Glutamatergic neuron (in vitro differentiated cells): ENCODE measurements at places on chromosomes 3 and 15. TPM values are rescaled to one million over a fixed set of nuclear protein-coding genes. Genes with fewer than 3 reads are reported as not detected.

DNA sequence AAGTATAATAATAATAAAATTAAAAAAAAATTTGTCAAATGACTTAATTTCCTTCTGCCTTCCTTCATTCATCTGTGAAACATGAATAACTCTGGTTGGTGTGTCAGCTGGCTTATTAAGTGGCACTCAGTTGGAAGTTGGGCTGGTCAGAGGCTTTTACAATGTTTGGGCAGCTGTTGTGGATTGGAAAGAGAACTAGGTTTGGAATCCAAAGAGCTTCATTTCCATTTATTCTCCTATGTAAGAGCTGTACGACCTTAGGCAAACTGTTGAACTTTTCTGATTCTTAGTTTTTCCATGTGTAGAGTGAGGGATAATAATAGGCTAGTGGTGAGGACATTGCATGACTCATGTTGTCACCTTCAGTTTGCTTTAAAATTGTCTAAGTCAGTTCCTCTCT, 606.7 kb downstream of the PDCD6IP start:
- H3K4me3 ChIP-seq = no peak overlapping the region
- H3K27ac ChIP-seq = no peak overlapping the region

DNA sequence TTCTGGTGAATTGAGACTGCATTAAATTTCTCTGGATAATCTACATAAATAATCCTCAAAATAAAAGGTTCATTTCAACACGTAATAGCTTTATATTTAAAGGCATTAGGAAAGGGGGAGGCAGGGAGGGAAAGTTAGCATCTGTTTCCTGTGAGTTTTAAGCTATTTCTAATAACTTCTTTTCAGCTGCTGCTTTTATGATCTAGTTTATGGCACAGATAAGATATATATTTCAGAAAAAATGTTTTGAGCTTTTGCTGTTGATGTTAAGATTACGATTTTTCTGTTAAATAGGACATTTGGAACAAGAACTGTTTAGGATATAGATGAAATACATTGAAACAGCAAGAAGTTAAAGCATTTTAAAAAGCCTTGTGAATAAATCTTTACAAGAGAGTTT, 30.0 kb downstream of the UBE2E1 start:
- H3K36me3 ChIP-seq = no peaks in the 10 kb centered on the region
- no peak for DNase-seq
- no peaks in the 10 kb centered on the region for H3K27me3 ChIP-seq
- peaks cover 9% of the 10 kb centered on the region for H3K4me1 ChIP-seq
- no peak overlapping the region for H3K27ac ChIP-seq

DNA sequence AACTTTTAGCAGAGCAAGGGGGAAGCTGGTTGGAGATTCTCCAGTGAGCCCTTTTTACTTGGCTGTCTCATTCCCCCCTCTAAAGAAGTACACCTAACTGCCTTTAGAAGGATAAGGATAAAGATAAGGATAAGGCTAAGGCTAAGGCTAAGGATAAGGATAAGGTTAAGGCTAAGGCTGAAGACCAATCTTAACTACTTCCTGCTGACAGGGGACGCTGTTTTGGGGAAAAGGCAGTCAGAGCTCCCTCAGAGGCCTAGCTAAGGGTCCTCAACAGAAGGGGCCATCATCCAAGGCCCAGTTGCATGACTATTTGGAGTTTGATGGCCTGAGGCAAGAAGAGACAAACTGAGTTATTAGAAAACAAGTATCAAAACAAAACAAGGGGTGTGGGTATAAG, 94.3 kb upstream of the ARPP21 start:
- H3K27ac ChIP-seq = no peak overlapping the region
- H3K36me3 ChIP-seq = no peaks in the 10 kb centered on the region
- peaks cover 3% of the 10 kb centered on the region for H3K4me1 ChIP-seq
- H3K4me3 ChIP-seq = no peak overlapping the region
- no peaks in the 10 kb centered on the region for H3K27me3 ChIP-seq

DNA sequence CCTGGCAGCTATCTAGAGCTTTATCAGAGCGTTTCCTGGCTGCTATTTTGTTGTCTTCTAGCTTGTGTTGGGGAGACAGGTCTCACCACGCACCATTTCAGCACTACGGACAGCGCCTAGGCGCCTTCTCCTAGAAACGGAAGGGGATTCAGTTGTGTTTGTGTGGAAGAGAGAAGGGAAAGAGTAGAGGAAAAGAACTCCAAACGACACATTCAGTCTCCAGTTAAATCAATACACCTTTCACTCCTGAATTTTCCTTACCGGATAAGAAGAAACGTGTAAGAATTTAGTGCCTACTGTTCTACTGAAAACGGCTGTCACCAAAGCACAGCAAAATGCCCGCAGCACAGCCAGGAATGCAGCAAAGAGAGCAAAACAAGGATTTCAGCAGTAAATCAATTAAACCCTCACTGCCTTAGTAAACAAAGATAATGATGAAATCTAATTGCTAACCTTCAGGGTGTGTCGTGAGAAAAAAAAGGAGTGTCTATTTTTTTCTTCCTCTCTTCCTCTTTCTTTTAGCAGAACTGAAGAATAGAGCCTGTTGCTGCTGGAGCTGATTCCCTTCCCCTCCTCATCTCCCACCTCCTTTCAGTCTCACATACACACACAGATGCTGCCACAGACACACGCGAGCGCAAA, 412 bp upstream of the CTXN2 start:
- peak overlapping the region; percentile 76 for H3K27ac ChIP-seq
- peaks cover 6% of the 10 kb centered on the region for H3K27me3 ChIP-seq
- peaks cover 12% of the 10 kb centered on the region for H3K4me1 ChIP-seq

DNA sequence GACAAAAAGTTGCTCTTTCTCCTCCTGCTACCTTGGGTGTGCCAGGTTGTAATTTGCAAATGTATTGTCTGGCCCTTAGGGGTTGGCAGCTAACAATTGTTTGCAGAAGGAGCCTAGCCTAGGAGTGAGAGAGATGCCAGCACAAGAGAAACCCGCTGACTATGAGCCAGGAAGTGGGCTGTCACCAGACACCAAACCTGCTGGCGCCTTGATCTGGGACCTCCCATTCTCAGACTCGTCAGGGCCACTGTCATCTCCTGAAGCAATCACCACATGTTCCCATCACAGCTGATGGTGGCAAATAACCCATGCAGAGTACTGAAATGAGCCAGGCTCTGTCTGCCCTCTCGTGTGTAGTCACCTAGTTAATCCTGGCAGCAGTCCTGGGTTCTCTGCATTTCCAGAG, 406.4 kb upstream of the NPAP1 start:
- H3K27me3 ChIP-seq = peaks cover 2% of the 10 kb centered on the region
- H3K27ac ChIP-seq = no peak overlapping the region
- no peaks in the 10 kb centered on the region for H3K36me3 ChIP-seq
- H3K4me1 ChIP-seq = no peaks in the 10 kb centered on the region
- no peak overlapping the region for H3K4me3 ChIP-seq

The PIGZ gene
- total RNA-seq = 4.7 TPM

DNA sequence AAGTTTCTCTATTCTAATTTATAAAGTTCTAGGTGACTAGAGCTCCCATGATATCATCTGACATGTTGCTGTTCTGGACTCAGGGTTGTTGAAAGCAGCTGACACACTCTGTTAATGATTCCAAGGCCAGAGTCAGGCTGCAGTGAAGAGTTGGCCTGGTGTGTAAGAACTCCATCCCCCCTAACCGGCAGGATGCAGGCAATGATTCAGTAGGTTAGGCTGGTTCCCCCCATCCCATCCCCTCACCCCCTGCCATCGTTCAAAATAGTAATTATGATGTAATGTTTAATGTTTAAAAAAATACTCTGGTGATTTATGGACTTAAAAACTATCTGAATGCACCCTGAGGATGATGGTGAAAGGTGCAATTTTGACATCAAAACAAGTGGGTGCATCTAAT, 4.6 kb upstream of the TRIM71 start:
- peak overlapping the region; percentile 100 for H3K27ac ChIP-seq
- H3K4me1 ChIP-seq = peaks cover 19% of the 10 kb centered on the region
- peaks cover 31% of the 10 kb centered on the region for H3K27me3 ChIP-seq
- peak overlapping the region; percentile 87 for H3K4me3 ChIP-seq
